Stimulated activated CD4-positive, alpha-beta T cell treated with anti-CD3 and anti-CD28 coated beads, Interleukin-2, amount 100 ng/mL, for 24 hours (primary cell): ENCODE measurements at places on chromosomes 2 and 18.

- DNase-seq, result peak; percentile 38
These were observed 674 bp downstream of the PTPN4 start for GRCh38 chr2:119760237-119760955.

DNA sequence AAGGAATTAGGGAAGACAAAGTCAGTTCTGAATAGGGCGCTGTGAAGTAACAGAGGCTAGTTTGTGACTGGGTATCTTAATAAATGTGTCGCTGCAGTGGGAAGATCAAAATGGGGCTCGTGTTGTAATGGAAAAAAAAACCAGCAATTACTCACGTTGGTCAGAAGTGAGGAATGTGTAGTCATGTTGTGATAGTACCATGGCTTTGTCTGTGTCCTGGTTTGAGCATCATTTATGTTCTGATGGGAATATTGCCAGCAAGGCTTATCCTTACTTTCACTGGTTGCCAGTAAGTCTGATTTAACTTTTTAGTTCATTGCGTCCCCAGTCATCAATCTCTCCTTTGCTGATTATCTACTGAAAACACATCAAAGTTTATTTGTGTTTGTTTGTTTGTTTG lies 467.6 kb downstream of the NYAP2 start:
- DNase-seq, result no peak

DNA sequence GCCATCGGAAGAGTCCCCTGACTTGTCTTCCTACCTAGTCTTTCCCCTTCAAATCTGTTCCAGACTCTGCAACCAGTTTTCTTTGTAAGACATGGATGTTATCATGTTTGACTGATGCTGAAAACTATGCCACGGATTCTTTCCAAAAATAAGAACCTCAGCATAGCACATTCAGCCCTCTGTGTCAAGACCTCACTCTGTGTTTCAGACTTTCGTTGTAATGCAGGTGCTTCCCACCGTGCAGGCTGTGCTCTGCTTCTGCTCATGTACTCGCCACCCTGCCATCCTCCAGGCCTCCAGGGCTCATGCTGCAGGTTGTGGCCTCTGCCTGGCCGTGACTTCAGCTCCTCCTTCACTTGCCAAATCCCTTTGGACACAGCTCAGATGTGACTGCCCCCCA lies 347.0 kb upstream of the RAB12 start:
- no peak for DNase-seq

DNA sequence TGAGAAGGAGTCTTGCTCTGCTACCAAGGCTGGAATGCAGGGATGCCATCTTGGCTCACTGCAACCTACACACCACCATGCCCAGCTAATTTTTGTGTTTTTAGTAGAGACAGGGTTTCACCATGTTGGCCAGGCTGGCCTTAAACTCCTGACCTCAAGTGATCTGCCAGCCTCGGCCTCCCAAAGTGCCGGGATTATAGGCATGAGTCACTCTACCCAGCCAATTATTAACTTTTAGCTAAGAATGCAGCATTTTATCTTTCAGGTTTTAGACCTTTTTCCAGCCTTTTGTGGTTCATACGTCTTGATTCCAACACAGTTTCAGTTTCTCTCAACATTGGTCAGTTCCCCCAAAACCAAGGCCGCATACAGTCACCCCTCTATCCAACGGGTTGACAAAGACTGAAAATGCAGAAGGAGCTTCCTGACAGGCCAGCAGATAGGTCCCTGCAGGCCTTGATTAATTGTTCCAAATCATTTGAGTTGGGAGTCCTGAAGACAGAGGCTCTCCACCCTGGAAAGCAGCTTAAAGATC lies 262.2 kb upstream of the KLHL29 start:
- DNase-seq, result no peak

- DNase-seq, result no peak
These were observed 22.5 kb upstream of the RAB31 start for GRCh38 chr18:9685615-9685890.

DNA sequence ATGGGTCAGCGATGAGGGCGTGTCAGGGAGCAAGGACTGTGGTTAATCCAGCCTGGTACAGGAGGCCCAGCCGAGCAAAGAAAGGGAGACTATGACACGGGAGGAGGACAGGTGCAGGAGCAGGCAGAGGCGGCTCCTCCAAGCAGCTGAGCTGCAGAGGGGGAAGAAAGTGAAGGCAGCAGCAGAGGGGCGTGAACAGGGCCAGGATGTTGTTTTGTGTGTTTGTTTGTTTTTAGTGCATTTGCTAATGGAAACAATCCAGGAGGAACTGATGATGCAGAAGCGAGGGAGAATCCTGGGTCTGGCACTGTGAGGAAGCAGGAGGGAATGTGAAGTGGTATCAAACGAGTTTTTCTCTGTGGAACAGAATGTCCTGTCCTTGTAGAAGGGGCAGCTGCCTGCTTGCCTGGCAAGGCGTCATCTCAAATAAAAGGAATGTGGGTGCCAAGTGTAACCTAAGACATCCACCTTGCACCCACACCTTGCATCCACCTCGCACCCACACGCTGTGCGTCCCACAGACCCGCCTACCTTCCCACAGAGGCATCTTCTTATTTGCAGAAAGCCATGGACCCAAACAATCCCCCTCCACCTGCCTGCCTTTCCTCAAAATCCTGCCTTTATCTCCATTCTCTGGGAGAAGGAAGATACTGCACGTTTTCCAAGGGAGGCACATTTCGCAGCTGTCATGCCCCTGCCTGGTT lies 134.8 kb downstream of the SH3BP4 start:
- no peak for DNase-seq

- DNase-seq, result no peak
These were observed 103.5 kb upstream of the CTDP1 start for GRCh38 chr18:79575891-79576685.

DNA sequence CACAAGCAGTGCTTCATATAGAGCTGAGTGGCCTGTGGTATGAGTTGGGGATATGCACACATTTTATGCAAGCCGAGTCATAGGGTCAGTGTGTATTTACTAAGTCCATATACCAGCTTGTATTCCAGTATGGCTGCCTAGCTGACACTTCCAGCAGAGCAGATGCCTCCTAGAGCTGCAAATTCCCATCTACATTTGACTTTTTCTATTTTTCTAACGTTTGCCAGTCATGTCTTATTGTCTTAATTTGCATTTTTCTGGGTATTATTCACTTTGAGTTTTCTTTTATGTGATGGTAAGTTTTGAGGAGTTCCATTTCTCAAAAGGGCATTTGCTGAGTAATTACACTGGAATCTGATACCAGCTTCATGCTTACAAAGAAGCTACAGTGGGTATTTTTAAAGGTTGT lies 334.5 kb upstream of the CDH2 start:
- DNase-seq, result no peak
